ENCODE measurements at places on chromosomes 3 and 15.

DNA sequence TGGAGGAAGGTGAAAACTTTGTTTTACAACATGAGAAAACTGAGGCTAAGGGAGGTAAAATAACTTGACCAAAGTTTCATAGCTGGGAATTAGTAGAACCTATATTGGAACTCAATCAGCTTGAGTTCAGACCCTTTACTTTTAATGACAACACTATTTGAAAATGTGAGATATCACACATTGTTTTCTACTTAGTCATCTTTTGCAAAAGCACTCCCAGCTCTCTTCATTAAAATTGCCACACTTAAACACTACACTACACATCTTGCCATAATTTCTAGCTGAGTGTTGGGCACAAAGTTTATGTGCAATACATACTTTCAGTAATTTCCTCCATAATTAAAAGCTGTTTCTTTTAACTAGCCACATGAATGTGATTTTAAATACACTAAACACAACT is 230.4 kb upstream of the DCBLD2 start:
- DNase-seq = no peak

DNA sequence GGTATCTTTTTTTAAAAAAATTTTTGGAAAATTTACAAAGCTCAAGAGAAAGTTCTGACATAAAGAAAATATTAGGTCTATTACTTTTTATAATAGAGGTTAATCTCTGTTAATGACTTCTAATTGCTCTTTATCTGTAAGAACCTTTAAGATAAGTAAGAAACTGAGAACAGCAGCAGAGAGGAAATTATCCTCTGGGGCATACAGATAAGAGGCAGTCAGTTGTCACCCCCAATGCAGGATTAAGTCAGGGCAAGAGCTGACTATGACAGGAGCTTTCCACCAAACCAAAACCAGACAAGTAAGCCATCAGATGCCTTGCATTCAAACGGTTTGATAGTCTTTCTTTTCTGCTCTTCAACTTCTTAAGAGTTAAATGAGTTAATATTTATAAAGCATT is 149.0 kb downstream of the GSK3B start:
- DNase-seq = no peak

- no peak for DNase-seq
These were observed 62.5 kb upstream of the PHLDB2 start for GRCh38 chr3:111796566-111796965.

DNA sequence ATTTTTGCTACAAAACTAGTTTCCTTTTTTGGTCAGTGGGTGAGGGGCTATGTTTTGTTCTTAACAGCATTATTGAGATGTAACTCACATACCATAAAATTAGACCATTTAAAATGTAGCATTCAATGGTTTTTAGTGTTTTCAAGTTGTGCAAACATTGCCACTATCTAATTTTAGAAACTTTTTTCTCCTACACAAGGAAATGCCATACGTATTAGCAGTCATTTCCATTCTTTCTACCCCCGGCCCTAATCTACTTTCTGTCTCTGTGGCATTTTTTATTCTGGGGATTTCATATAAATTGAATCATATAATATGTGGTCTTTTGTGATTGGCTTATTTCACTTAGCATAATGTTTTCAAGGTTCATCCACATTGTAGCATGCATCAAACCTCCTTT is 55.0 kb upstream of the TIPARP start:
- no peak for DNase-seq

- no peak for DNase-seq
These were observed 40.8 kb downstream of the CLDN1 start for GRCh38 chr3:190281308-190282051.

DNA sequence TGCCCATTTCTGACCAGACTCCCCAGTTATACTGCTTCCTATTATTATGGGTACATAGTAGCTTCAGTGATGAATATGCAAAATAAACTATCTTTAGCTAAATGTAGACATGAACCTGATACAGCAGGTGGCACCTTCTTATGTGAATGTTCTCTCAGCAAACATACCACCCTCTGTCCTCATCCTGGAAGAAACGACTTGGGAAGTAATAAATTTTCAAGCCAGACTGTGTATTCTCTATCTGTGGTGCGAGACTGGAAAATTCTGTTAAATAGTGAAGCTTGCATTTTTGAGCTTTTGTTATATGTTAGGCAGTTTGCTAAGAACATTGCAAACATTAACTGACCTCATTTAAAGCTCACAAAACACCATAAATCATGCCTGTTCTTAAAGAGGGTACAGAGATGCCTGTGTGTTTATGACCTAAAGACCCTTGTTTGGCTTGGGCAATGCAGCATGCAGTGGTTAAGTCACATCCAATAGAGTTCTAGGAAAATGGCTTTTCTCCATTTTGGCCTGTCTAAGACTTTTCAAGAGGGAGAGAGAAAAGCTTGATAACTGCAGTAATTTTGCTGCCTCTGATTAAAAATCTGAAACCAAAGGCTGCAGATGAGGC is 287.1 kb downstream of the NEK10 start:
- no peak for DNase-seq

DNA sequence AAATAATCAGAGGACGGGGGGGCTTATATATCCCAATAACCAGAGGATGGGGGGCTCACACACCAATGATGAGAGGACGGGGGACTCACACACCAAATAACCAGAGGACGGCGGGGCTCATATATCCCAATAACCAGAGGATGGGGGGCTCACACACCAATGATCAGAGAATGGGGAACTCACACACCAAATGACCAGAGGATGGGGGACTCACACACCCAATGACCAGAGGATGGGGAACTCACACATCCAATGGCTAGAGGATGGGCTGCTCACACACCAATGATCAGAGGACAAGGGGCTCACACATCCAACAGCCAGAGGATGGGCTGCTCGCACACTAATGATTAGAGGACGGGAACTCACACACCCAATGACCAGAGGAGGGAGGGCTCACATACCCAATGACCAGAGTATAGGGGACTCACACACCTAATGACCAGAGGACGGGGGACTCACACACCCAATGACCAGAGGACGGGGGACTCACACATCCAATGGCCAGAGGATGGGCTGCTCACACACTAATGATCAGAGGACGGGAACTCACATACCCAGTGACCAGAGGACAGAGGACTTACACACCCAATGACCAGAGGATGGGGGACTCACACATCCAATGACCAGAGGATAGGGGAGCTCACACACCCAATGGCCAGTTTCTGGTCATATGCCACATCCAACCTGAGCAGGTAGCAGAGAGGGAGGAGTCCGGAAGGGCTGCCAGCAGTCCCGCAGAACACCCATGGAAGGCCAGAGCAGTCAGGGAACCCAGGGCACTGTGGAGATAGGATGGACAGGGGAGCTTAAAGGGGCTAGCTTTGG is 10.6 kb downstream of the RAB6B start:
- DNase-seq = no peak

- DNase-seq = no peak
These were observed 75.8 kb downstream of the RPL39L start for GRCh38 chr3:187063286-187064121.

GRCh38 chr15:84654689-84655453 is 788 bp upstream of the WDR73 start:
- DNase-seq = peak; percentile 58

Measured in NCI-H1436 treated with DMSO at 0.1 percent for 48 hours (cell line).